ENCODE measurements at places on chromosomes 7 and 10.

DNA sequence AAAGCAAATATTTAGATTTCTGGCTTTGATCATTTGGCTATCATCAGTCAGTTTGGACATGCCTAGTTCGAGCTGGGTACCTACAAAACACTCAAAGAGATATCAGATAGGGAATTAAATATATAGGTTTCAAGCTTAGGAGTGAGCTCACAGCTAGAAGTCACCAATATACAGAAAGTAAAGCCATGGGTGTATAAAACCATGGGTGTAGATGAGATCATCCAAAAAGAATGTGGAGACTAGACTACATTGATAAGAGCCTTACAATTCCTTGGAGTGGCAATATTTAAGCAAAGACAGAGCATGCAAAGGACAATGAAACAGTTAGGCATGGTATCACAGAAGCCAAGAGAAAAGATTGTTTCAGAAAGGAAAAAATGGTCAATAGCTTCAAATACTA is 7.2 kb upstream of the RALA start:
- DNase-seq, result no peak

DNA sequence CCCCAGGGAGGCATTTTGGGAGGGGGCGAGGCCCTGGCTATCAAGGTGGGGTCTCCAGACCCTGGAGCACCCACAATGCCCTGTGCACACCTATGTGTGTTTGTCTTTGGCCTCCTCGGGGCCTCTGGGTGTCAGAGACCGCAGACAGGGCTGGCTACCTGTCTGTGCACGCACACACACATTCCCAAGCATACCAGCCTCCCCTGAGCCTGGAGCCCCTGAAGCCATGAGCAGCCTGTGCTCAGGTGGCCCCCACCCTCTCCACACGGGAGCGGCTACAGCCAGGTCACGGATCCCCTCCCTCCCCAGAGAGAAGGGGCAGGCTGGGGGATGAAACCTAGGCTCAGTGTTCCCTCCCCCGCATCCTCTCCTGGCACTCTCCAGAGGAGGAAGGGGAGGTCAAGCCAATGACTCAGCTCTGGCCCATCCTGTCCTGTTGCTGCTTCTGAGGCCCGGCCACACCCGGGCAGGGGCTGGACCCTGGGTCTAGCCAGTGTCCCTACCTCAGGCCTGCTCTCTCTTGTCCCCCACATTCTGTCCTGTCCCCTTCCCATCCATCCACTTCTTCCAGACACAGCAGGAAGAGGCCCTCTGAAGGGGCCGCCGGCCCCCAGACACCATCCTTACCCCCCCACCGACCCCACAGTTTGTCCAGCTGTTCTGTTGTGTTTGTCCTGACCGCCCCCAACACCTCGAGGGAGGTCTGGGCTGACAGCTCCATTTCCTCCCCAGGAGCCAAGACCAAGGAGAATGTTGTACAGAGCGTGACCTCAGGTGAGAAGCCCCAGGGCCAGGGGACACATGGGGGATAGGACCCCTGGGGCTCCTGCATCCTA is 720 bp downstream of the SNCG start:
- DNase-seq, result no peak

DNA sequence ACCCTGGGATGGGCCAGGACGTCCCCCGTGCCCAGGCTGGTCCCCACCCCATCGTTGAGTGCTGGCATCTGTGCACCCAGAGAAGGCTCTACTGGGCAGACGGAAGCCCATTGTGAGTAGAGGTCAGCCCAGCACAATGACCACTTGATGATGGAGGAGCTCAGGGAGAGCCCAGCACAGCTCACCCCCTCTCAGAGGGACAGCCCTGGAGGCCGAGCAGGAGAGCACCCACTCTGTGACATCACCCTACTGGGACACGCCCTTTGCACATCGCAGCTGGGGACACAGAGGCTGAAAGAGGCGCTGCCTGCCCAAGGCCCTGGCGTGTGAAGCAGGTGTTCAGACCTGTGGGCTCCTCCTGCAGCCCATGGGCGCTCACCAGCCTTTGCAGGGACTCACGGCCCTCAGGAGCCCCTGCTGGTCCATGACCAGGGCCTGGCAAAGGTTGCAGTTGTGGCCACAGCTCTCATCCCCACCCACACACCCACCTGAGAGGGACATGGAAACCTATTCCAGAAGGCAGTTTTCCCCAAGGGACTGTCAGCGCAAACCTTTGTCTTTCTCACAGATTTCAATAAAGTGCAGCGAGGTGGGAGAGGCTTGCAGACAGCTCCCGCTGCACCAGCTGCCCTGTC is 67.2 kb upstream of the PPP2R2D start:
- no peak for DNase-seq

DNA sequence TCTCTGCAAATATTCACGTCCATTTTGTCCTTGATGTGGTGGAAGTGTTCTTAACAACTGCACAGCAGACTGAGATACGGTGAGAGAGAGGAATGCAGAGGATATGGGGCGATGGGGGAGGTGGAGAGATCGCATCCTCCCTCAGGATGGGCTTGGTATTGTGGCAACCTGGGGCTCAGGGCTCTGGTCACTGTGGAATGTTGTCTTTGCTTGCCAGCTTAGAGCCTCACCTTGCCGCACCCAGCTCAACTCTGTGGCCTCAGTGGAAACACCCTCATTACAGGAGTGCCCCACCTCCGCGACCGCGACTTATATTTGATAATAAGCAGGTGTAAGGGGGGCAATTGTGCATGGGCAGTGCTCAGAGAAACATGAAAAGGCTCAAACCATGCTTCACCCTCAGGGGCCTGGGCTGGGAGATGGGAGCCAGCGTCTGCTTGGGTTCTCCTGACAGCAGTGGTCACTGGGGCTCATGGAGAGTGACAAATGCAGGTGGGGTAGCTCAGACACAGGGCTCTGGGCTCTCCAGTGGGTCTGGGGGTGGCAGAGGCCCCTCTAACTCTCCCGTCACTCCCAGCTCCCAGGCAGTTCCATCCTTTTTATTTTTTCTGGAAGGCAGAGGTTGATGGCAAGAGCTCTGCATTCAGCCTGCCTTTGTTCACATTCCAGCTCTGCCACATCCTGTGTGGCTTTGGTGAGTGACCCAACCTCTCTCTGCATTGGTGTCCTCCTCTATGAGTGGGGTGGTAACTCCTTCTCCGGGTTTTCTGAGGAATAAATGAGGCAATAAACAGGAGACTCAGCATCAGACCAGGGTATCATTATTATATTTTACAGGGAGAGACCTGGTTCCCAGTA is 43.1 kb upstream of the EMX2 start:
- no peak for DNase-seq

- DNase-seq, result no peak
Observed at GRCh38 chr7:82668676-82669075, 225.1 kb upstream of the CACNA2D1 start.

DNA sequence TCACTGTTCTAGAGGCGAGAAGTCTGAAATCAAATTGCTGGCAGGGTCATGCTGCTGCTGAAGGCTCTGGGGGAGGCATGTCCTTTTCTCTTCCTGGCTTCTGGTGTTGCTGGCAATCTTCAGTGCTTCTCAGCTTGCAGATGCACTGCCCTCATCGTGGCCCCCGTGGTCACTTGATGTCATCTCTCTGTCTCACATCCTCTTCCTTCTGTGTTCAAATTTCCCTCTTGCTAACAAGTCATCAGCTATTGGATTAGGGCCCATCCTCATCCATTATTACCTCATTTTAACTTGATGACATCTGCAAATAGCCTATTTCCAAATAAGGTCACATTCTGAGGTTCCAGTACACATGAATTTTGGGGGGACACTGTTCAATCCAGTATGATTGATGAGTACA is 36.6 kb upstream of the SRGN start:
- DNase-seq, result no peak

GRCh38 chr10:45302573-45302972 is 12.8 kb downstream of the OR13A1 start:
- no peak for DNase-seq

DNA sequence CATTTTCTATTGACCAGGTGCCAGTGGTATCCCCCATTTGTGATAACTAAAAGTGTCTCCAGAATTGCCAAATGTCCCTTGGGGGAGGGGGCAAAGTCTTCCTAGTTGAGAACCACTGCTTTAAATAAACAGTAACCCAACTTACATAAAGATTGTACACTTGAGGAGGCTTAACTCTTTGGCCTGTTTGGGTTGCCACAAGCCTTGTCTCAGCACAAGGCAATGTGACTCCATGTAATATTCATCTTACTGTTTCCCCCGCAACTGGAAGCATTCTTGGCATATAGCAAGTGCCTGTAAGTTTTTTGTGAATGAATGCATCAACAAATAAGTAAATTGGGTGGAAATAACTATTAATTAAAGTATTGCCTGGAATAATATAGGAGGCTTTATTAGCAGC is 108.3 kb downstream of the ANK3 start:
- DNase-seq, result no peak

DNA sequence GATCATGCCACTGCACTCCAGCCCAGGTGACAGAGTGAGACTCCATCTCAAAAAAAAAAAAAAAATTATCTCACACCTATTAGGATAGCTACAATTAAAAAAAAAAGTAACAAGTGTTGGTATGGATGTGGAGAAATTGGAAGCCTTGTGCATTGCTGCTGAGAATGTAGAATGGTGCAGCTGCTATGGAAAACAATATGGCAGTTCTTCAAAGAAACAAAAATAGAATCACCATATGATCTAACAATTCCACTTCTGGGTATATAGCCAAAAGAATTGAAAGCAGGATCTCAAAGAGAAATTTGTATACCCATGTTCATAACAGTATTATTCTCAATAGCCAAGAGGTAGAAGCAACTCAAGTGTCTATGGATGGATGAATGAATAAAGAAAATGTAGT is 143.6 kb upstream of the PRR15 start:
- no peak for DNase-seq

DNA sequence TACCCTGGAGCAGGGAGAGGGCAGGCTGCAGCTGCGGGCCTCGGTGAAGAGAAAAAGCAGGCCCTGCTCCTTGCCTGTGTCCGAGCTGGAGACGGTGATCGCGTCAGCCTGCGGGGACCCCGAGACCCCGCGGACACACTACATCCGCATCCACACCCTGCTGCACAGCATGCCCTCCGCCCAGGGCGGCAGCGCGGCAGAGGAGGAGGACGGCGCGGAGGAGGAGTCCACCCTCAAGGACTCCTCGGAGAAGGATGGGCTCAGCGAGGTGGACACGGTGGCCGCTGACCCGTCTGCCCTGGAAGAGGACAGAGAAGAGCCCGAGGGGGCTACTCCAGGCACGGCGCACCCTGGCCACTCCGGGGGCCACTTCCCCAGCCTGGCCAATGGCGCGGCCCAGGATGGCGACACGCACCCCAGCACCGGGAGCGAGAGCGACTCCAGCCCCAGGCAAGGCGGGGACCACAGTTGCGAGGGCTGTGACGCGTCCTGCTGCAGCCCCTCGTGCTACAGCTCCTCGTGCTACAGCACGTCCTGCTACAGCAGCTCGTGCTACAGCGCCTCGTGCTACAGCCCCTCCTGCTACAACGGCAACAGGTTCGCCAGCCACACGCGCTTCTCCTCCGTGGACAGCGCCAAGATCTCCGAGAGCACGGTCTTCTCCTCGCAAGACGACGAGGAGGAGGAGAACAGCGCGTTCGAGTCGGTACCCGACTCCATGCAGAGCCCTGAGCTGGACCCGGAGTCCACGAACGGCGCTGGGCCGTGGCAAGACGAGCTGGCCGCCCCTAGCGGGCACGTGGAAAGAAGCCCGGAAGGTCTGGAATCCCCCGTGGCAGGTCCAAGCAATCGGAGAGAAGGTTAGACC is 138.0 kb upstream of the STK17A start:
- DNase-seq, result no peak

DNA sequence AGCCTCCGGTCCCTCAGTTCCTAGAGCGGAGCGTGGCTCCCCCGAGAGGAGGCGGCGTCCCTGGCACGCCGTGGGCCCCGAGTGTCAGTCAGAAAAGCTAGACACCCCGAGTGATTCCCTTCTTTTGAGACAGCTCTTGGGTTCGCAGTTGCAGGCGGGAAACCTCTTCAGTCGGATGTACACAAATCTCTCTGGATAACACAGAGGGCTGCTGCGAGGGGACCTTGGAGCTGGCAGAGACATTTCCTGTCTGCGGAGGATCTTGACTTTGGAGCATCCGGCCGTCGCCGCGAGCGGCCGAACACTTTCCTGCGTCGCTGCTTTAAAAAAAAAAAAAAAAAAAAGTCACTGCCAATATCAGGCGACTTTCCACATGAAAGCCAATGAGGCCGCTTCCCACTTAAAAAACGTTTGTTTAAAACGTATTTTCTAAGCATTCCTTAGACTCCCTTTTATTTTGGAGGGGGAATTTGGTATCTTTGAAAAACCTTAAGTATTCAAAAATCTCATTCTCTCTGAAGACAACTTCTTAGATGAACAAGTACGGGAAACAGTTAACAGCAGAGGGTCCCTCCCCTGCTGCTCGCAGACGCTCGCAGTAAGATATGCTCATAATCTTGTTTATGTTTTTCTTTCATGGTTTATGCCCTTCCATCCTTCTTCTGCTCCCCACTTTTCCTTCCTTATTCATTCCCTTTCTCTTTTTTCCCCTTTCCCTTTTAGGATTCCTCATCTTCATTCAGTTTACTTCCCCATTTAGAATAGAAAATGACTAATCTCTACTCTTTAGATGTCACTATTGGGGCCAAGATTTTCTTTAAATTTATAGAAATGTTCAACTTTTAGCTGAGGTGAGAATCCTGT is 10.0 kb downstream of the HHEX start:
- no peak for DNase-seq

DNA sequence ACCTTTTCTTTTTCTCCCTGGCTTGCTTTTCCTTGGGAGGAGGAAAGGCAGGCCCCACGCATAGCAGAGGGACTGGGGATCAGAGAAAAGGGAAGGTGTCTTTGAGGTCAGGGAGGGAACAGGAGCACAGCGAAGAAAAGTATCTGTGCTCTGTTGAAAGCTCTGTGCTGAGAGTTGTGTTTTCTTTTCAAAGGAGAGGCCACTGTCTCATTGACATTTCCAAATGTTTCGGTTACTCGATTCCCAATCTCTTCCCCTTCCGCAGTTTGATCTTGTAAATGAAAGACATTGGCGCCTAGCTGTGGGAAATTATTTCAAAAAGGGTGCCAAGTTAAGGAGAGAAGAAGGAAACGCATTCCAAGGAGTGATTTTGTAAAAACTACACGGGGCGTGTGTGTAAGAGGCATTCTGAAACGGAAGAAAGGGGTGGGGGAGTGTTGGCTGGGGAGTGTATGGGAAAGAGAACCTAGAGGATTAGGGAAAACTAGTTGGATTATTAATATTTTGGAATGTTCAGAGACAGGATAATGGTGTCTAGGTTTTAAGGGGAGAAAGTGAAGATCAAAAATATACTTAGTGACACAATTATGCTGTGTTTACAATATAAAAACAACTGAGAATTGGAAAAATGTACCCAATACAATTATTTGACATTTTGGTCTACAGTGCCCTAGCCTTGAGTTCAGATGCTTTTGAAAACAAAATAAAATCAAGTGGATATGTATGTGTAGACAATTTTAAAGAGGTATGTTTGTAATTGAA is 708 bp downstream of the KLHDC10 start:
- no peak for DNase-seq

DNA sequence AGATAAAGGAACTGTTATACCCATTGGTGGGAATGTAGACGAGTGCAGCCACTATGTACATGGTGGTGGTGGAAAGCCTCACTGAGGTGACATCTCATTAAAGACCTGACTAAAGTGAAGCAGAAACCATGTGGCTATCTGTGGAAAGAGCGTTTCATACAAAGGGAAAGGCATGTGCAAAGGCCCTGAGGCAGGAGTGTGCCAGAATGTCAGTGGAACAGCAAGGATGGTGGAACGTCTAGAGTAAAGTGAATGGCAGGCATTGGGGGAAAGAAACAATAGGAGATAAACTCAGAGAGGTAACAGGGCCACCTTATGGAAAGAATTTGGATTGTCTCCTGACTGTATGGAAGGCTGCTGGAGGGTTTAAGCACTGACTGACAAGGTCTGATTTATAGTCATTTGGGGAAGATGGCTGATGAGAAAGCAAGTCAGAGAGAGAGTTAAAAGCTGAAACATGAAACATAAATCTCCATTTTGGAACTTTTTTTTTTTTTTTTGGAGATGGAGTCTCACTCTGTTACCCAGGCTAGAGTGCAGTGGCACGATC is 245.7 kb downstream of the STK31 start:
- no peak for DNase-seq

Data from GM12891 (cell line).